HL-60 (cell line): ENCODE measurements at places on chromosomes 16 and 17.

DNA sequence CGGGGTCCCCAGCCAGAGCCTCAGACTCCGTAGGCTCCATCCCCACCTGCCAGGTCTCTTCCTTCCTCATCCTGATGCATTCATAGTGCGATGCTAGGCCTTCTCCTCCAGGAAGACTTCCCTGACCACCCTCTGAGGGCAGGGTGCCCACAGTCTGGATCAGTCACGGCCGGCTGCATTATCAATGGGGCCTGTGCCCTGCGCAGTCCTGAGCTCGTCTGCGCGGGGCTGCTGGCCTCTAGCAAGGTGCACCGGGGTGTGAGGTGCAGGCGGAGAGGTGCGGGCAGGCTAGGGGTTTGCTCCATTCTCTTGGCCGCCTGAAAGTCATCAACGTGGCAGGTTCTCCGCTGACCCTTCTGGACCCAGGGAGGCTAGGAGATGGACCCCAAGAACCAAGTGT, 56.9 kb upstream of the ACSF3 start:
- DNase-seq = no peak

GRCh38 chr17:45753645-45754225, 30.4 kb upstream of the CRHR1 start:
- no peak for DNase-seq

DNA sequence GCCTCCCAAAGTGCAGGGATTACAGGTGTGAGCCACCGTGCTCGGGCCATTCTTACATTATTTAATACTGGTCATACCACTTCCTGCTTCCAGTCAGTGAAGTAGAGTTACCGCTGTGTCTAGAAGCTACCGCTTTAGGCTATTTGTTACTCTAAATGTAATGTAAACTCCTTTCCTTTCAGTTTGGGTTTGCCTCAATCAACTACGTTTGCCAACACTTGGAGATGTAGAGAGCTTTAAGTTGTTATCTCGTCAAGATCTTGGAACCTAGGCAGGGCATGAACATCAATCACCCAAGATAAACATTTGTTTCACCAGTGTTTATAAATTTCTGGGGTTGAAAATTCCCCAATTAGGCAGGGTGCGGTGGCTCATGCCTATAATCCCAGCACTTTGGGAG, 275.9 kb downstream of the STX8 start:
- no peak for DNase-seq

- DNase-seq = no peak
Measured at GRCh38 chr17:21164620-21165019, 37.9 kb downstream of the DHRS7B start.

- no peak for DNase-seq
Measured at GRCh38 chr17:49779156-49779738, 9.2 kb upstream of the KAT7 start.

- no peak for DNase-seq
Measured at GRCh38 chr16:30559690-30560089, 1.5 kb upstream of the ZNF764 start.

GRCh38 chr17:7806587-7806986, 27.4 kb upstream of the KDM6B start:
- no peak for DNase-seq

- DNase-seq = no peak
Measured at GRCh38 chr16:56783344-56783743, 53.4 kb downstream of the NUP93 start.

DNA sequence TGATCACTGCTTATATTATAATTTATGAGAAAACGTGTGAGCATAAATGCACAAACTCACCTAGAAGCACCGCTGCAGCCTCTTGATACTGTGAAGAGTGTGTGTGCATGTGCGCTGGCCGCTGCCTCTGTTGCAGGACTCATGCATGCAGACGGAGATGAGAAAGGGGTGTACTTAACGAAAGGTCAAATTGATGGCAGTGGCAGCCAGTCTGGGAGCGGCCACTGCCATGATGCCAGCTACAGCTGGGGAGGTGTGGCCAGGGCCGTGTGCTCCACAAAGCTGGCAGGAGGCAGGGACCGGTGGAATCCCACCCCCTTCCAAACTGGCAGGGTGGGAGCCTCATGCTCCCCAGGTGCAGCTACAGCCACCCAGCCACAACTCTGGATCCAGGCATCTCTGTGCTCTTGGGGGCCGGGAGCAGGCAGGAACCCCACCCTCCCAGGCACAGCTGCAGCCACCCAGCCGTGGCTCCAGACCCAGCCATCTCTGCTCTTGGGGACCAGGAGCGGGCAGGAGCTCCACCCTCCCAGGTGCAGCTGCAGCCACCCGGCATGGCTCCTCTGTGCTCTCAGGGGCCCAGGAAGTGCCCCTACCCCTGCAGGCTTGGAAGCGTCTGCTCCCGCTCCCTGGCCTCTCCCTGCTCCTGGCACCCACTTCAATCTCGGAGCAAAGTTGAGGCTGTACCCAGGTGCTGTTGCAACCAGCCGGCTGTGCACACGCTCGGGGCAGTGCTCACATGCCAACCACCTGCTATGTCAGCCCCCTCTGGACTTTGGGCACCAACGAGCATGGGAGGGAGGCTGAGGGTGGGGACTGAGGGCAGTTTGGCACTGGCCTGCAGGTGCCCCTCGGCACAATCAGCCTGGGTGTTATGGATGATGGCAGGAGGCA, 77.5 kb upstream of the CHMP6 start:
- DNase-seq = no peak

DNA sequence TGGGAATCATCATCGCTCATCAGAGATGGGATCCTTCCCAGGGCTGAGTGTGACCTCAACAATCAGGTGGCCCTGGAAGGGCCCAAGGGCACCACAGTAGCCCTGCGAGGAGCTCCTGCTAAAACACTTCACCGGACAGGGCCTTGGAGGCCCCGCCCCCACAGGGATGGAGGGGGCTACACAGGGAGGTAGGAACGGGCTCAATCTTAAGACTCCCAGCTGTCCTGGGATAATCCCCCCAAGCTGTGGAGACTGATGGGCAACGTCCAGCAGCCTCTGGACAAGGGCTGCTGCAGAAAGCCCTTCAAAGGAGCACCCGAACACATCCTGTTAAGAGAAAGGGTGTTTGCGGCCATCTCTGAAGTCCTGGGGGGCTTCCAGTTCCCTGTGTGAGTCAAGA, 60.4 kb downstream of the ZNF423 start:
- DNase-seq = no peak

GRCh38 chr16:15874745-15875314, 13.6 kb downstream of the CEP20 start:
- no peak for DNase-seq

DNA sequence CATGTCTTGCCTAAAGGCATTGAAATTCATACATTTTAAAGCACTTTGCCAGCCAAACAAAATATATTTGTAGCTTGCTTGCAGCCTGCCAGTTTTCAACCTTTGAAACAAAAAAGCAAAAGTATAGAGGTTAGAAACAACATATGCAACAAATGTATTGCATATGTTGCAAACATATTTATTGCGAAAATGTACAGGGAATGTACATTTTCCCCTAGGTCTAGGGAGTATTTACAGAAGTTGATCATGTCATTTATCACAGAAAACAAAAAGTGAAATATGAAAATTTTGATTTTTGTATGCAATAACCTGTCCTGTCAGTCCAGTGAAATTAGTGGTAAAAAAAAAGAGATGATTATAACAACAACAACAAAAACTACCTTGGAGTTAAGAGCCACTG, 171.5 kb downstream of the SPECC1 start:
- DNase-seq = no peak

DNA sequence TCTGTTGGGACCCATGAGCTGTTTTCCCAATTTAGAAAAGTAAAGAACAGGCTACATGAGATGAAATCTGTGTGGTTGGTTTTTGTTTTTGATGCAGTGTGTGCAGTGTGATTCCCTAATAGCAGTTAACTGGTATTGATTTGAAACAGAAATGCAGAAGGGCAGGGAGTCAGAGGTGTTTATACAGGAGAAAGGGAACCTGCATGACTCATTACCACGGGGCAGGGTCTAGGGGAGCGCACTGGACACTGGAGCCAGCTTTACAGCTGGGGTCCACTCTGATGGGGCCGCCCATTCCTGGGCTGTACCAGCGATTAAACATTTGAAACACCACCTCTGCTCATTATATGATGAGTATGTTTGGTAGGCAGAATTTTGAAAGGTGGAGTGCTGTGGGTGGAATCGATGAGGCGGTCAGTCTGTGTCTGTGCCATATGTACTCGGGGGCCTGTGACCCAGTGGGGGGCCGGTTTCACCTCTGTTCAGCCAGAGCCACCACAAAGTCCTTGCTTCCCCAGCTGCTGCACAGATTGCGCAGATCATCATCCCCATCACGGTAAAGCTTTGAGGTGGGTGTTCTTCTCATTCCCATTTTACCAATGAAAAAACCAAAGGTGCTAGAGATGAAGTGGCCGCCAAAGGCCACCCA, 142.5 kb downstream of the CMIP start:
- no peak for DNase-seq

DNA sequence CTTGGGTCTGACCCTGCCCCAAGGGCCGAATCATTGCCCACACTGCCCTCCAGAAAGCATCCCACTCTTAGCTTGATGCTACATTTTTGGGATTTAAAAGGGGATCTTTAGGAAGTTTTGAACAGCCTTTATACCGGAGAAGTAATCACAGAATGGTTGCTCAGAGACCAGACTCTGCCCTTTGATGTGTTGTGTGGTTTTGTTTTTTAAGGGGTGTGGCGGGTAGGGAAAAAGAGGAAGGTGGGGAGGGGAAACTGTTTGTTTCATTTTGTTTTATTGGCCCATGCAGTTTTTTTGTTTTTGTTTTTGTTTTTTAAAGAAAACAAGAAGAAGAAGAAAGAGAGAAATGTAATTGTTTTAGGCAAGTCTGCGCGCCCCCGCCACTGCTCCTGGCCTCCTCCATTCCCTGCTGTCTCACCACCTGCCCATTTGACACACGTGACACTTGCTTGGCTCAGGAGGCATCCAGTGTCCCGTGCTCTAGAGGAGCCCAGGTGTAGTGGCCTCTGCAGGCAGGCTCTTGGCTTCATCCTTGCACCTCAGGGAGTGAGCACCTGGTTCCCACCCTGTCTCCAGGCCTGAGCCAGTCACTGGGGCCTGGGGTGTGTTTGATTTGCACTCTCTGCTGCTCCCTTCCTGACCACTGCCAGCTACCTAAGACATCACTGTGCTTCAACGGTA, 35.7 kb downstream of the GNAO1 start:
- no peak for DNase-seq

DNA sequence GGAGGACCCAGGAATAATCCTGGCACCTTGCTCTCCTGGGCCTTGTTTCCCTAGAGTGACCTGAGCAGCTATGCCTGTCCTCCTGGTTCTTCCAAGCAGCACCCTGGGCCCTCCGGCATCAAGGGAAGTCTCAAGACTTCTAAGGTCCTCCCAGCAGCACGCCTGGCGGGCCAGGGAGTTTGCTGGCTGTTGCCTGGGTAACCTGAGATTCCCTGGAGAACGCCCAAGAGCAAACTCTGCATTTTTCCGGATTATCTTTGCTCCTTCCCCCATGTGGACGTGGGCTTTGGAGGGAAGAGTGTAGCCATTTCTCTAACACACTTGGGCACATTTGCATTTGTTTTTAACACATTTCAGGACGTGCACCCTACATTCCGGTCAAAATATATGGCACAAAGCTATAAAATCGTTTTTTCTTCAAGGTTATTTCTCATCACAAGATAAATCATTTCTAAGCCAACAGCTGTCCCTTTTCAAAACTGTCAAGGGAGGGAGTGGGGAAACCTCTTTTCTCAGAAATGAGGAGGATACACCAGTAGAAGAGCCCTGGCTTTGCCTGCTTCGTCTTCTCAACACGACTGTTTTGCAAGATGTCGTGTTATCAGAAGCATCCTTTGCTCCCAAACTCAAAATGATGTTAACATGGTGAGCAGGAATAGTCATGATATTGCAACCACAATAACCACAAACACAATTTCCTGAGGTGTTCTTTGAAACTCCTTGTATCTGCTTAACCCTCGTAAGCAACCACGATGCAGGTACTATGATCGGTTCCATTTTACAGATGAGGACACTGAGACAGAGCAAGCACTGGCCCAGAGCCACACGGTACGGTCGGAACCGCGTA, 116.5 kb downstream of the ADCY9 start:
- no peak for DNase-seq

DNA sequence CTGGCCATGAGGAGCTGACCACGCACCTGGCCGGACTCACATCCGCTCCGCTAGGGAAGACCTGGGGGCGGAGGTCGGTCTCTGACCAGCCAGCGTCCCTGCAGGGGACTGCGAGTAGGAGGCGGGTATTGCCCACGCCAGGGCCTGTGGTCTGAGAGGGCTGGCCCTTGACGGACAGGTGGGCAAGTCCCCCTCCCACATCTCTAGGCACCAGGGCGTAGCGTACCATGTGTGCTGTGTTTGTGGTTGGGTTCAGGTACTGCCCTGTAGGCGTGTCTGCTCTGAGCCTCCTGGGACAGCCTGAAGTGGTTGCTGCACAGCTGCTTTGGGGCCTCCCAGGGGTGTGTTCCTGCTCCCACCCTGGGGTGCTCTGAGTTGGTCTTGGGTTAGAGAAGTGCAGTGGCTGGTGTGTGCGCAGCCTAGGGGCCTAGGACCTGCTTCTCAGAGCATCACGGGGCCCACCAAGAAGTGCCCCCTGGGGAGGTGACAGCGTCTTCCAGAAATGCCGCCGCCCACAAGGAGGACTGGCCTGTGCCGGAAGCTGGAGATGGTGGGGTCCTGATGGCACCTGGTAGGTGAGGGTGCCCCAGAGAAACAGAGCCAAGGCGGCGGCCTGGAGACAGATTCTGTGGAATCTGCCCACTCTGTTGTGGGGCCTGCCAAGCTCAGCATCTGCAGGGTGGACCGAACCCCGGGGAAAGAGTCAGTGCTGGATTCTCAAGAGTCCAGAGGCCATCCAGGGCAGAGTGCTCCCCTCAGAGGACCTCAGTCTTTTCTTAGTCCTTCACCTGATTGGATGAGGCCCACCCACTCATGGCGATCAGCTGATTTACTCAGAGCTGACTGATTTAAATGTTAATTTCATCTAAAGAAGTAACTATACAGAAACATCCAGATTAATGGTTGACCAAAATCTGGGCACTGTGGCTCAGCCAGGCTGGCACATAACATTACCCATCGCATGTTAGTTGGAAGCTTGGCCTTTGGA, 48.3 kb downstream of the WDR45B start:
- no peak for DNase-seq
